ENCODE measurements at places on chromosomes 6 and 20.

DNA sequence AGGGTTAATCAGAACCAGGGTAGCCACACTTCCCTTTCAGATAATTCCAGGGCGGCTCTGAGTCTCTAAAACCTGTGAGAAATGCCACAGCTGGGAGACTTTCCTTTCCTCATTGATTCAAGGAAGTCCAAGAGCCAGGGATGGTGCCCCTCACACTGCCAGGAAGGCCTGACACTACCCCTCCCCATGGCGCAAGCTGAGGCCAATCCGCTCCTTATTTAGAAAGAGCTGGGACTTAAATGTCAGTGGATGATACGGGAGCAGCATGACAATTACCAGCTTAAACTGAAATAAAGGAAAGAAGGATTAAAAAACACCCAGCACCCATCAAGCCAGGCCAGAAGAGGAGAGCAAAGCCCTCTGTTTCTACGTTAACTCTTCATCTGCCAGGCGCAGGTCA, 244.4 kb downstream of the LRFN2 start:
- no peak for DNase-seq

- no peak for DNase-seq
These were observed 17.8 kb downstream of the OR2H2 start for GRCh38 chr6:29602564-29603361.

DNA sequence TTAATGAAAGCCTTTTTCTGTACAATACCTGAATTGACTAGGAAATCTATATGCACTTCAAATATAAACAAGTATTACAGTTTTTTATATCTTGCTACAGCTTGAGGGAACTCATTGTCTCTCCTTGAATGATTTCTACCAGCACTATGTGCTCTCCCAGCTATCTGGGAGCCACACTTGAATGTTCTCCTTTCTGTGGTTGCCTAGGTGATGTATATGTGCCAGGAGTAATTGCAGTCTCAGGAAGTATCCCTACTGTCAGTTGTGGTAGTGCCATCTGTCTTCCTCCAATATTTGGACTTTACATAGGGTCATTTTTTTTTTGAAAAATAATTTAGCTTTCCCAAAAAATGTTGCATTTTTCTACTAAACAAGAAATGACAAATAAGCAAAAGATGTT, 288.0 kb upstream of the PLCB4 start:
- DNase-seq = no peak

DNA sequence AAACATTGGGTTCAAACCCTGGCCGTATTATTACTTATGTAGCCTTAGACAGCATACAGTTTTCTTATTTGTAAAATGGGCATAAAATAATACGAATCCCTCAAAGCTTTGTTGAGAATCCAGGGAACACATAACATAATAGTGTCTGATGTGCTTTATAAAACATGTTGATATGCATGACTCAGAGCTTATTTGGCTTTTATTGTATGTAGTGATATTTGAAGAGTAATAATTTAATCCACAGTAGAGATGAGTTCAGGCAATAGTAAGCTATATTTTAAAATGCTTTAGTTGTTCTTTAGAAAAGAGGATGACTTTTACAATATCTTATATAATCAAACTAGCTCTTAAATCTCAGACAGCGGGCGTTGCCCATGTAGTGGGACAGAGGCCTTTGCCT, 176.4 kb downstream of the SIM1 start:
- DNase-seq = no peak

- DNase-seq = no peak
These were observed 182.6 kb downstream of the ERMARD start for GRCh38 chr6:169933839-169934698.

- no peak for DNase-seq
These were observed 31.4 kb downstream of the DTNBP1 start for GRCh38 chr6:15631432-15631831.

DNA sequence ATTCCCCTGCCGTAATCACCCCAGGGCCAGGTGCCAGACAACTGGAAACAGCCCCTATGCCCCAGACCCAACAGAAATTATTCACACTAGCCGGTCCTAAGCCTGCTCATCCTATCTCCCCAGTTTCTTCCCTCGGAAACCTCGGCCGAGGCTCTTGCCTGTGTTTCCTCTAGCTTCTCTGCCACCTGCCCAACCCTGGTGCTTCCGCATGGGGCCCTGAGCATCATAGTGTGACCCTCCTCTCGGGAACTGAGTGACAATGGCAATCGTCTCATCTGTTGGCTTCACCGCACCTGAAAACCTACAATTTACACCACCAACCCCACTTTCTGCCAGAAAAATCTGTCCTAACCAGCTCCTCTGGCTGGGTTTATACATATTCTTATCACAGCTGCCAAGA, 257.3 kb downstream of the SOD2 start:
- DNase-seq = no peak

DNA sequence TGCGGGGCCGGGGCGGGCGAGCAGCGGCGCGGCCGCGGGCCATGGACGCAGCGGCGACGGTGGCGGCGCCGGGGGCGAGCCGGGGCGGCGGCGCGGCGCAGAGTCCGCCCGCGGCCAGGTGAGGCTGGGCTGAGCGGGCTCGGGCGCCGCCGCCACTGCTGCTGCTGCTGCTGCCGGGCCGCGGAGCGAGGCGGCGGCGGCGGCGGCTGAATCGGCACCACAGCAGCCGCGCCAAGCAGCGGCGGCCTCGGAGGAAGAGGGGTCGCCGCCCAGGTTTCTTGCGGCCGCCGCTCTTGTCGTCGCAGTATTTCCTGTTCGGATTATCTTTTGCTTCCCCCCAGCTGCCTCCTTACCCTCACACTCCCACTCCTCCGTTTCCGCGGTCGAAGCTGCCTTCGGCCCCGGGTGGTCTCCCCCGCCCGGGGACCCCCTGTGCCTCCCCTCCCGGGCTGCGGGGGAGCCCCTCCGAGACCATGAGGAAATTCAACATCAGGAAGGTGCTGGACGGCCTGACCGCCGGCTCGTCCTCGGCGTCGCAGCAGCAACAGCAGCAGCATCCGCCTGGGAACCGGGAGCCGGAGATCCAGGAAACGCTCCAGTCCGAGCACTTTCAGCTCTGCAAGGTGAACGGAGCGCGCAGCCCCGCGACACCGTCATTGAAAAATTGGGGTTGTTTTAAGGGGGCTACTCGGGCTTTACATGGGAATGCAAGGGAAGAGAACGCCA, at the start of gene STXBP5:
TSS of gene STXBP5 (plus strand) at position 358 of the 726 bp plus-strand sequence. CDS start at position 474, 116 bp downstream.
- DNase-seq = no peak

GRCh38 chr20:48738399-48739304, 89.1 kb downstream of the PREX1 start:
- DNase-seq = no peak

- no peak for DNase-seq
These were observed 484.9 kb downstream of the COL12A1 start for GRCh38 chr6:74720923-74721322.

DNA sequence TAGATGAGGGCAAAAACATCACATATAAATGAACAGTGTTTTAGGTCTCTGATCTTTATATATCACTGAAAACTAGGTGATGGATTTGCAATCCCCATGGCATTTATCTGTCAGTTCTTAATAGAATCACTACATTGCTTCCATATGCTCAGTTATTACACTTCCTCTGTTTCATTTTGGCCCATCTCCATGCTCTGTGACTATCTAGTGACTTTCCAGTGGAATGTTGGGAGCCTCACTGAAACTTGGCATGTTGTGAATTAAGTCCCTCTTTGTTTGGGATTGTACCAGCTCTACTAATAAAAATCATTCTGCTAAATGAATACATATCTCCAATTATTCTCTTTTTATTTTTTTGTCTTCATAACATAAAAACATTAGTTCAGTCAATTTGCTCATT, 226.1 kb upstream of the CEP162 start:
- no peak for DNase-seq

- DNase-seq = peak; percentile 60
These were observed 121.1 kb upstream of the SLC35B3 start for GRCh38 chr6:8556370-8557013.

DNA sequence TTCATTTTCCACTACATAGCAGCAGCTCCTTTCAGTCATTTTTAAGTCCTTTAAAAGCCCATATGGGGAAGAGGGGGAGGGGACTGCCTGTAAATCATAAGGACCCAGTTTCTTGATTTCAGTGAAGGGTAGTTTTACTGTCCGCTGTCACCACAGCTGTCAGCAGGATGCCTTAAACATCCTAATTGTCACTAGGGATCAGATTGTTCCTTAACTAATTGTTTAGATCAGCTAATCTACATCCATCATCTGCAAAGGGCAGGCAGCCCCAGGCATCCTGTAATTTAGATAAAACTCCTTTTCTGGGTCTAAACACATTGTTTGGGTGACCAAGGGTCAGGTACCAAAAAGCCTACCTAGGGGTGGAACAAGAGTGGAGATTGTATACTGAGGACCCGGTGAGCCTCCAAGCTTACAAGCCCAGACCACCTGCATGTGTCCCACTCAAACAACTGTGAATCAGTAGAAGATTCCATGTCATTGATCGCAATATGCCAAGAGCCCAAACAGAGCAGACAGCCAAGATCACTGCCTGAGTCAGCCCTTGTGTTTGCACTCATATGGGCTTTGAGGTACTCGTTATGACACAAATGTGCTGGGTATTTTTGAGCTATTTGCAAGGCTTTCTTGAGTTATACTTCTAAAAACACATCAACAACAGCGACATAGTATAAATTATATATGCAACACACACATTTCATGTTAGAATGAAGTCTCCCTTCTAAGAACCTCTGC, 198.7 kb upstream of the CEP162 start:
- no peak for DNase-seq

GRCh38 chr20:44603327-44603726, 20.9 kb downstream of the PKIG start:
- DNase-seq = no peak

- DNase-seq = no peak
These were observed 366.7 kb downstream of the THBS2 start for GRCh38 chr6:168886964-168887363.

DNA sequence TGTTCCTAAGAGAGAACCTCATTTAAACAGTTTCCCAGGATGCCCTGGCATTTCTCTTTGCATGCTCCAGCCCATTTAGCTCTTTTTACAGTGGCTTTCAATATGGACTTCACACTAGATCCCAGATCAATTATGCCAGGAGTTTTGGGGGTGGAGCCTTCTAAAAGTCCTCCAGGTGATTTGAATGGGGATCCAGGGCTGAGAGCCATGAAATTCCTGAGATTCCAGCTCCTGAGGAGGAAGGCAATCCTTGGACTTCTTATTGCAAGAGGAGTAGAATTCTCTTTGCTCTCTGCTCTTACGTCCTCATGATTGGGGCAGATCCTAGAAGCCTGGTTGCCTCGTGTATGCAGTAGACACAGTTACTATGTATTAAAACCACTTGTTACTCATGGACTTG, 184.2 kb downstream of the DHX35 start:
- no peak for DNase-seq

- no peak for DNase-seq
These were observed 30.3 kb downstream of the SCGN start for GRCh38 chr6:25682324-25682723.
